Hepatocyte (in vitro differentiated cells): ENCODE measurements at places on chromosomes 1 and 21.

- DNase-seq: peak; percentile 68
Measured at GRCh38 chr1:157580179-157580827, 17.6 kb downstream of the FCRL4 start.

GRCh38 chr21:29030909-29031308 lies 6.4 kb downstream of the USP16 start:
- no peak for DNase-seq

GRCh38 chr21:39927304-39927886 lies 60.2 kb downstream of the PCP4 start:
- no peak for DNase-seq

GRCh38 chr1:109294481-109294880 lies 11.5 kb upstream of the PSRC1 start:
- DNase-seq: no peak

DNA sequence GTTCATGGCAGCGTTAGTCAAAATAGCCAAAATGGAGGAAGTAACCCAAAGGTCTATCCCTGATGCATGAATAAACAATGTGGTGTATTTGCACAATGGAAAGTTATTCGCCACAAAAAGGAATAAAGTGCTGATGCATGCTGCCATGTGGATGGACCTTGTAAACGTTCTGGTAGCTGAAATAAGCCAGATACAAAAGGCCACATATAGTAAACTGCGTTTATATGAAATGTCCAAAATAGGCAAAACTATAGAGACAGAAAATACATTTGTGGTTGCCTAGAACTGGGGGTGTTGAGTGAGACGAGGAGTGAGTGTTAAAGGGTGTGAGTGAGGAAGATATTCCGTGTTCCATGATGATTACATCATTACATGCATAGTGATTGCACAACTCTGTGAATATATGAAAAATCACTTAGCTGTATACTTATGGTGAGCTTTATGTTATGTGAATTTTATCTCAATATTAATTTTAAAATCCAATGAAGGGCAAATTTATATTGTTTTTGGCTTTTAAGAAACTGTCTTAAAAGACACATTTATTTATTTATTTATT lies 321.3 kb downstream of the KIF26B start:
- no peak for DNase-seq

DNA sequence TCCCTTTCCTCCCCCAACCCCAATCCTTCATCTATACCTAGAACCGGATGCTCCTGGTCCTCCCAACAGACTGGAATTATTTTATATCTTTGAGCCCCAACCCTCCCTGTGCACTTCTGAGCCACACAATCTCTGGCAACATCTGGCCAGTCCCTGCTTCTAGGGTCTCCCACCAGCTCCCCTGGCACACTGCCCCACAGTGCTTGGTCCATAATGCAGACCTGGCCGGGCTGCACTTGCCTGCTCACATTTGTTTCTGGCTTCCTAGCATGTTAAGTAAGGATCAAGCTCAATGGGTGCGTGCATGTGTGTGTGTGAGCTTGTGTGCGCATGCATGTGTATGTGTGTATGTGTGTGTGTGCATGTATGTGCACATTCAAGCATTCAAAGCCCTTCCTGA lies 8.8 kb downstream of the TRIM62 start:
- DNase-seq: no peak

- DNase-seq: no peak
Measured at GRCh38 chr1:39131940-39132339, 72.6 kb upstream of the MACF1 start.
